ENCODE measurements at places on chromosomes 13 and 19.
A peak's percentile ranks its signal among the peaks of the same experiment; 100 is the strongest.

- no peak for DNase-seq
These were observed 50.9 kb upstream of the TPM4 start for GRCh38 chr19:16025108-16026101.

- no peak for DNase-seq
These were observed 277.9 kb downstream of the ZNF536 start for GRCh38 chr19:30649934-30650614.

- no peak for DNase-seq
These were observed 95.0 kb downstream of the RNF17 start for GRCh38 chr13:24858953-24859352.

DNA sequence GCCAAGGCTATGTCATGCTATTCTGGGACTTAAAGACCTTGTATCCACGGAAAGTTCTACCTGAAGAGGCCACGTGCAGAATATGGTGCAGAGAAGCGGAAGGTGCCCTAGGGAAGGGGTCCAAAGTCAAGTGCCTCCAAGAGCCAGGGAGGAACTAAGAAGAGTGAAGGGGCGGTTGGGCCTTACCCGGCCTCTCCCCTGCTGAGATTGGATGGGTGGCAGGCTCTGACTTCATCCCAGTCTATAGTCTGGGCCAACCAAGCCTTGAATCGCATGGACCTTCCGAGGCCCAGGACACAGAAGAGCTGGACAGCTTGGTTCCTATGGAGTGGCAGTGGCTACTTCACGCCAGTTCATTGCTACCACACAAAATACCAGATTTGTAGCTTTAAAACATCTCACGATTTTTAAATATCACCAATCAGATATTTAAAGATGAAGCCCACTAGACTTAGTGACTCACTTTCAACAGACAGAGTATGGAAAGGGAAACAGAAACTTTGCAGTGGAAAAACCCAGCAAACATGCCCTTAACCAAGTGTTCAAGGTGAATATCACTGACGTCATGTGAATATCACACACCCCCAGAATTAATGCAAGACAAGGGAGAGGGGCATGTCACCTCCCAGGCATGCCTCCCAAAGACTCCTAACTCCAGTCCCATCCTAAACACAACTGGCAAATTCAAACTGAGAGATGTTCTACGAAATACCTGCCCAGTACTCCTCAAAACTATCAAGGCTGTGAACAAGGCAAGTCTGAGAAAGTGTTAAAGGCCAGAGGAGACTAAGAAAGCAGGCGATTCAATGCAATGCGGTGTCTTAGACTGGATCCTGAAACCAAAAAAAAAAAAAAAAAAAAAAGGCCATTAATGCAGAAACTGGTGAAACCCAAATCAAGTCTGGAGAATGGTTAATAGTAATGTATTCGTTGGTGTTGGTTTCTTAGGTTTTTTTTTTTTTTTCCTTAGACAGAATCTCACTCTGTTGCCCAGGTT is 10.2 kb downstream of the C19orf12 start:
- DNase-seq, result no peak

GRCh38 chr13:66210677-66211076 is 1019.5 kb downstream of the PCDH9 start:
- no peak for DNase-seq

GRCh38 chr13:96710166-96710862 is 284.0 kb downstream of the OXGR1 start:
- DNase-seq, result no peak

DNA sequence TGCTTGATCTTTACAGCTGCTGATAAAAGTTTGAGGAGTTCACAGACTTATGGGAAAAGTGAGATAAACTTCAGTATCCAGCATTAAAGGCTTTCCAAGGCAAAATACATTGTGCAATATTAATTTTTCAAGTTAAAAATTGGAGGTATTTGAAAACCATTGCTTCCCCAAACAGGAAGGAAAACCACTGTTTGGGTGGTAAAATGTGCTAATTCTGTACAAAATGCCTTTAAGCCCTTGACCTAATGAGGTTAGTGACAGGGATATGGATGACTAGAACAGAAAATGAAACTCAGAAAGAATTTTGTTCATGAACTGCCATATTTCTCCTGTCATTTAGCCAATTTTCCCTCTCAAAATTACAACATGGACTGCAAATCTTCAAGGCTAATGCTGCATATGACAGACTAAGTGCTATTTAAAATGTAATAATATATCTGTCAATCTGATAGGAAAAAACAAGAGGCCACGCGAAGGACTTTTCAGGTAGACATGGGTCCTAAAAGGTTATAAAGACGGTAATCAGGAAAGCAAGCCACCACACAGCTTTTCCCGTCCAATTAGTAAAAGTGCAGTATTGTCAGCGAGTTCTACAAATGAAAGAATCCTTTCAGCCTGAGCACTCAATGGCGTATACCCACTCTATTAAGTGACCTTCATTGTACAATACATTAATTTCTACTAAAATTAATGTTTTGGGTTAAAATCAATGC is 212.8 kb downstream of the ENOX1 start:
- no peak for DNase-seq

- no peak for DNase-seq
These were observed 14.9 kb downstream of the ZIC5 start for GRCh38 chr13:99956473-99957349.

DNA sequence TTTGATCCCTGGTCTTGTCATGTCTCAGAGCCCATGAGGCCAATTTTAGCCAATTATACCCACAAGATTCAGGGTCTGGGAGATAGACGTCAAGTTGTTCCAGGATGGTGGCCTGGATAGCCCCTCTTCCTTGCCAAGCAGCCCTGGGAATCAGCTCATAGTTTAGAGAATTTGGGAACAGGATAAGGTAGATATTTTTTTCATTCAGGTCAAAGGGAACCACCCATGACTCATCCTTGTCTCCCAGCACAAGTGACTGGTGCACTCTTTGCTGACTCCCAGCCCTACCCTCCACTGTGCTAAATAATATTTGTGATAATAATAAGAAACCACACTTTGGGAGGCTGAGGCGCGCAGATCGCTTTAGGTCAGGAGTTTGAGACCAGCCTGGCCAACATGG is 17.1 kb upstream of the S1PR4 start:
- no peak for DNase-seq

GRCh38 chr13:103517768-103518102 is 451.5 kb upstream of the SLC10A2 start:
- no peak for DNase-seq

- DNase-seq, result no peak
These were observed 80.8 kb downstream of the KL start for GRCh38 chr13:33096886-33097605.

GRCh38 chr13:97631158-97631557 is 197.2 kb downstream of the RAP2A start:
- DNase-seq, result no peak

- no peak for DNase-seq
These were observed 29.7 kb upstream of the ALOX5AP start for GRCh38 chr13:30705680-30706079.

- no peak for DNase-seq
These were observed 57.8 kb upstream of the C13orf46 start for GRCh38 chr13:114031631-114032030.

DNA sequence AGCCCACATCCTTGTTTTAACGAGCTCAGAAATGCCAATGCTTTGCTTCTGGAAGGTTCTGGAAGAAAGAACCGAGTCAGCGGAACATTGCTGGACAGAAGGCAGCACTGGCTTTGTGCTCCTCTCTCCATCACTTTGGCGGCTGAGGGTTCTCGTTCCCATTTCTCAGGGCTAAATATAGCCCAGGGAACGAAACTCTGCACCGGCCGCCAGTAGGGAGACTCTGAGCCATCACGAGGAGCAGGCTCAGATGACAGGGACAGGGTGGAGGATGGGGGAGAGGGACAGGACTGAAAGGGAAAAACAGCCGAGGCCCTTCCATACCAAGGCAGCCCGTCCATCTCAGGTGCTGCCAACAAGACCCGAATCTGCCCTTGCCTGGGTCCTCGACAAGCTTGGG is 166.4 kb downstream of the CACNA1A start:
- no peak for DNase-seq

GRCh38 chr13:111338841-111339240 is 18.4 kb downstream of the TEX29 start:
- DNase-seq, result no peak

GRCh38 chr19:46863818-46864629 is 3.2 kb downstream of the ARHGAP35 start:
- no peak for DNase-seq

DNA sequence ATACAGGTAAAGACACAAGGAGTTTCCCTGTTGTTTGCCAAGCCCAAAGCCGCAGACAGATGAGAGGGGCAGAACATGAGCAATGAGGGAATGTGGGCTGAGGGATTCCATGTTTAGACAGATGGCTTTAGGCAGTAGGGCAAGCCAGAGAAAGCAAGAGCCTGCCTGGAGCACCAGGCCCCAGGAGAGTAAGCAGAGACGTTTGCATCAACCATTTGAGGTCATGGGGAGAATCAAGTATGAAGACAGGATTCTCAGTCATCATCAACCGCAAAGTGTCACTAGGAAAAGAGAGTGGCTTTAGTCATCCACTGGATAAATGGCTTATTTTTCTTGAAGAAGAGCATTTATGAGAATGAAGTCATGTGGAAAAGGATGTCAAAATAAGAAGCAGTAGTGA is 184.7 kb downstream of the COG6 start:
- DNase-seq, result no peak

DNA sequence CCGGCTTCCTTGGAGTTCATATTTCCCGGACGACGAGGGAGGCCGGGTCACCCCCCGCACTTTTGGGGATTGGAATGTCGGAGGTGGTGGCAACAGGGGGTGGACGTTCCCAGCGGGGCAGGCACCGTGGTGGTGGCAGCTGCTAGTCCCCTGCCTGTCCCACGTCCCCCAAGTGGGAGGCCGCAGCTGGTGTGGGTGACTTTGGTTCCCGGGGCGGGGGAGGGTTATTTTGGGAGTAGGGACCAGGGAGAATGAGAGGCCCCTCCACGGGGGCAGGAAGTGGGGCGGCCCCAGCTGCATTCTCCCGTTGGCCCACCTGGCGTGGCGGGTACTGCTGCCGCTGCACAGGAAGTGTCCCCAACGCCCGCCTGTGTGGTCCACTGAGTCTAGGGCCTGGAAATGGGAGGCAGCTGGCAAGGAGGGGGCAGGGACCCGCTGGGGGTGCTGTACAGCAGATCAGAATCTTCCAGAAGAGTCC is 11.1 kb upstream of the PLIN3 start:
- no peak for DNase-seq

DNA sequence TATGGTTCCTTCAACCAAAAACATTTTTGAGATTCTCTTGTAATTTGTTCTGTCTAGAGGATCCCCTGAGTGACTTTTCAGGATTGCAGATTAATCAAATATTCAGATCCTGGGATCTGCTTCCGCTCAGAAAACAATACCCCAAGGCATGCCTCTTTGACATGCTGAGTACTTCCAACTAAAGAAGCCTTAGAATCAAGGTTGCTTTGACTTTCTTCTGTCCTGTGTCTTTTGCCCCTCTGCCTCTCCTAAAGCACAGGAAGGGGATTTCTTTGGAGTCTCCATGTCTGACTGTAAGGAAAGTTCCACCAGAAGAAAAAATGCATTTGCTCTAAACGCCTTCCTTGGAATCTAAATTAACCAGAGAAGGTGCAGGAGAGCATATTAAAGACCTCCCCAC is 431.5 kb downstream of the FGF14 start:
- DNase-seq, result no peak

DNA sequence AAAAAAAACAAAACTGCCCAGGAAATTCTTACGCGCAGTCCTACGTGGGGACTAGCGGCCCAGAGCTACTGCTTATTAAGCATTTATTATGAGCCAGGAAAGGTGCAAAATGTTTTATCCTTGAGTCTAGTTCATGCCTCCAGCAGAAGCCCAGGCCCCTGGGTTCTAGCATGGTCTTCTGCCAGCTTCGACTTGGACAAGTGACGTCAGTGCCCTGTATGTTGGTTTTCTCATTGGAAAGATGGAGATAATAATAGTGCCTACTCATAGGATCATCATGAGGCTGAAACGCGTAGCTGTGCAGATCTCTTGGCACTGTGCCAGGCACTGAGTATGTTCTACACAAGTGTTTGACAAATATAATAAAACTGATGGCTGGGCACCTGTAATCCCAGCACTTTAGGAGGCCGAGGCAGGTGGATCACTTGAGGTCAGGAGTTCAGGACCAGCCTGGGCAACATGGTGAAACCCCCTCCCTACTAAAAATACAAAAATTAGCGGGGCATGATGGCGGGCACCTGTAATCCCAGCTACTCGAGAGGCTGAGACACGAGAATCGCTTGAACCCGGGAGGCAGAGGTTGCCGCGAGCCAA is 12.4 kb upstream of the SULT2B1 start:
- no peak for DNase-seq

GRCh38 chr13:91086936-91087716 is 260.4 kb upstream of the MIR17HG start:
- DNase-seq, result no peak

GRCh38 chr13:67217880-67218279 is 12.3 kb downstream of the PCDH9 start:
- DNase-seq, result no peak

DNA sequence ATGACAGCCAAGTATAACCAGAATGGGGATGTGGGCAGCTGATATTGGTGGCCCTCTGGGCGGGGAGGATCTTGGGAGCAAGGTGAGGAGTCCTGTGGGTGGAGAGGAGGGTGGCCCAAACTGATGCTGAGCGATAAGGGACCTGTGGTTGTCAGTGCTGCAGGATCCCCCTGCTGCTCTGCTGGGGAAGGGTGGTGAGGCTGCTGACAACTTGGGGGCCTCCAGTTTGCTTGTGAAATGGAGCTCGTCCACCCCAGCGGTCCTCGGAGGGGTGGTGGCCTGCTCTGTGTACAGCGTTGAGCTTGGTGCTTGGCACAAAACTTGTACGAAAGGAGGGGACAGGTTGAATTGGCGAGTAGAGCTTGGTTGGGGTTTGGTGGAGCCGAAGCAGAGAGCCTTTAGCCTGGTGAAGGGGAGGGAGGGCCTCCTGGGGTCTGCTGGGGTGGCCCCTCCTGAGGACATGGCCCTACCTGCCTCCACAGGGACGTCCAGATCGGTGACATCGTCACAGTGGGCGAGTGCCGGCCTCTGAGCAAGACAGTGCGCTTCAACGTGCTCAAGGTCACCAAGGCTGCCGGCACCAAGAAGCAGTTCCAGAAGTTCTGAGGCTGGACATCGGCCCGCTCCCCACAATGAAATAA is 2.9 kb downstream of the RPS11 start:
- peak; percentile 48 for DNase-seq

DNA sequence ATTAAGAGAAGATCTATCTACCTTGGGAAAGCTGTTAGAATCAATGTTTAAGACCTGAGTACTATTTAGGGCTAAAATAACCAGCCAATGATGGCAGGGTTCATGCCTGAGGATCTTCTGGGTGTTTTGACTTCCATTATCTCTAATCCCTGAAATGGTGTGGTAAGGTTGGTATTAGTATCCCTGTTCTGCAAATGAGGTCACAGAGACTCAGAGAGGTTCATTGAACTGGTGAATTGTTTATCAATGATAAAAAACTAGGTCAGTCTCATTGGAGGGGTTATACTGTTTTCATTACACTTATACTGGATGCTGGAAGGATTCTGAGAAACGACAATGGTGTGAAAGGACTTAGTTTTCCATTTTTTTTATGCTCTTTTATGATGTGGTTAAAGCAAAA is 264.8 kb downstream of the KLF5 start:
- DNase-seq, result no peak

- DNase-seq, result no peak
These were observed 21.6 kb upstream of the FNDC3A start for GRCh38 chr13:48954081-48954480.

GRCh38 chr13:112434032-112434431 is 57.9 kb downstream of the SPACA7 start:
- no peak for DNase-seq

All from effector memory CD8-positive, alpha-beta T cell (primary cell).